ENCODE measurements at places on chromosomes 4 and X. TPM values are rescaled to one million over a fixed set of nuclear protein-coding genes. Genes with fewer than 3 reads are reported as not detected.

Gene CFI
- total RNA-seq, result 20.5 TPM

DNA sequence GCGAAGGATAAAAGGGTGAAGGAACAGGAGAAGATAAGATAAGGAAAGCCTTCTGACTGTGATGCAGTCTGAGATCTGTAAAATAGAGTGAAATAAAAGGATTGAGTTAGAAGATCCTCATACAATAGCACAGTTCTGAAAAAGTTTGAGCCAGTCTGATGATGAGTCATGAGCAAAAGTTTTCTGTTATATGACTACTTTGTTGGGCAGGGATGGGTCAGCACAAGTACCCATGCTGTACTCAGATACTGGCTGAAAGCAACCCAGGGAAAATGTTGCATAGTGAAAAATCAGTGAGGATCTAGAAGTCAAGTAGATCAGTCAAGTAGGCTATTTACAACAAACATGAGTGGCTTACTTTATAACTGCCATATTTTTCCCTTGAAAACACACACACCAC lies 253.5 kb downstream of the PCDH10 start:
- no peak overlapping the region for H3K27ac ChIP-seq
- H3K27me3 ChIP-seq, result no peaks in the 10 kb centered on the region
- no peaks in the 10 kb centered on the region for H3K36me3 ChIP-seq
- DNase-seq, result no peak

Gene CENPU
- 2.0 TPM for total RNA-seq

- no peak for DNase-seq
- H3K27ac ChIP-seq, result no peak overlapping the region
- no peak overlapping the region for H3K4me3 ChIP-seq
- no peaks in the 10 kb centered on the region for H3K27me3 ChIP-seq
- H3K36me3 ChIP-seq, result no peaks in the 10 kb centered on the region
These were observed 18.8 kb upstream of the NWD2 start for GRCh38 chr4:37225778-37226177.

Gene SLC10A6
- total RNA-seq, result 4.2 TPM

DNA sequence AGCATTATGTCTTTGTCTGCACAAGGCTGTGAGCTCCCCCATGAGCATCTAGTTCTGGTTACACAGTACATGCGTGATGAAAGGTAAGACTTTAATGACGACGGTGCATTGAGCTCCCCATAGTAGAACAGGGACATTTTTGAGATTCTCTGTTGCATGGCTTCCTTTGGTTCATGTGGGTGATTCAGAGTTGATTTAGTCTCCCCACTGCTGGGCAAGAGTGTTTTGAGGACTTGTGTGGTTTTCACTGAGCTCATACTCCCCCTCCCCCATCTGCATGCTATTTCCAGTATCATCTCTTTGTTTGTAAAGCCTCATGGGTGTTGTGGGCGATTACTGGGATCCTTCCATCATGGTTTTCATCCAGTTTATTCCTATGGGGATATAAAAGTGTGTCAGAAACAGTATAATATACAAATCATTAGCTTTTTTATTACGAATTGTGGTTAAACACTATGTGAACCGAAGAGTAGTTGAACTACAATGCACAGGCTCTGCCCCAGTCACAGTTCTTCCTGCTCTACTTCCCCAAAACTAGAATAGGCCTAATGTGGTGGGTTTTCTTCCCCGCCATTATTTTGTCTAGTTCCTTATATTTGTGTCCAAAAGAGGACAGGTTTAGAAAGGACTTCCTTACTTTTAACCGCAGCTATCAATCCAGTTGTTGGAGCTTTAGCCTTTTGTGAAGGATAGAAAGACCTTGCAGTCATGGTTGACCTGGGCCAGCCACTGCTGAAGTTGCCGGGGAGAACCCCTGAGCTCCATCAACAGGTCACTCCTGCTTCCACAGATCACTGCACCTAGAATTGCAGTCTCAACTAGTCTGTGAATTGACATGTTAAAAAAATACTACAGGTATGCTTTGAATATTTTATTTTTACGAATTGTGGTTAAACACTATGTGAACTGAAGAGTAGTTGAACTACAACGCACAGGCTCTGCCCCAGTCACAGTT lies 30.4 kb downstream of the KIT start:
- no peak overlapping the region for H3K4me3 ChIP-seq
- H3K27me3 ChIP-seq, result no peaks in the 10 kb centered on the region
- H3K27ac ChIP-seq, result no peak overlapping the region
- no peak for DNase-seq
- H3K4me1 ChIP-seq, result no peaks in the 10 kb centered on the region

Gene THOC2
- total RNA-seq, result 103 TPM
